ENCODE measurements at places on chromosomes 1 and 21.

- DNase-seq: no peak
These were observed 45.4 kb upstream of the IPO9 start for GRCh38 chr1:201783572-201783971.

- DNase-seq: no peak
These were observed 838 bp upstream of the RSRP1 start for GRCh38 chr1:25247829-25248754.

- DNase-seq: peak; percentile 43
These were observed at the start of gene IVL for GRCh38 chr1:152907686-152908601. Gene IVL (plus strand): TSS chr1:152908546. CDS start chr1:152909798, 1,252 bp downstream.

DNA sequence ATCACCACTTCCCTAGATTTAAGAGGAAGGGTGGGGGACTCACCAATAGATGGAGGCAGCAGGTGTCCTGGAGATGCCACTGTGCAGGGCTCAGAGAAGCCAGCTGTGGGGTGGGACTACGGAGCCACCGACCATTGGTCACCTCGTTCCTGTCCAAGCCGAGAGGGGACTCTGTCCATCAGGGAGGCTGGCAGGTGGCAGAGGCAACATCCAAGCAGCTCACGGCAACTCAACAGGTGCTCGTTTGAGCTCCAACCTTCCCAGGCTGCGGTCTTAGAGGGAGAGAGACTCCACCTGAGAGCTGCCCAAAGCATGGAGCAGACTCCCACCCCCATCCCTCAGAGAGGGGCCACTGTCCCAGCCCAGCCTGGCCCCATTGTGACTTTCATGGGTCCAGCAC, 71.4 kb downstream of the IGSF21 start:
- DNase-seq: no peak

DNA sequence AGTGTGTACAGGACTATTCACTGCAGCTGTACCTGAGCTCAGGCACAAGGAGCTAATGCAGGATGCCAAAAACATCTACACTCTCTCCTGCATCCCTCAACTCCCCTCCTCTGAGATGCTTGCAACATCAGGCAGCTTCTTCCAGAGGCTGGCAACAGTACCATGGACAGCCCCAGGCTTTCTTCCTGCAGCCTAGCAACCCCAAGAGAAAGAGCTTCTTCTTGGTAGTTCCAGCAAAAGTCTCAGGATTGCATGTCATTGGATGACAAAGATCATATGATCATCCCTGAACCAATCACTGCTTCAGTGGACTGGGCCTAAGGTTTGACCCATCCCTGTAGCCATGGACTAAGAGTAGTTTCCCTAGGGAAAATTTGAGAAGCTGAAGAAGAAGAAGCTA, 46.7 kb downstream of the CAMK2N1 start:
- DNase-seq: no peak

- DNase-seq: no peak
These were observed 10.7 kb upstream of the GATAD2B start for GRCh38 chr1:153933430-153933829.

DNA sequence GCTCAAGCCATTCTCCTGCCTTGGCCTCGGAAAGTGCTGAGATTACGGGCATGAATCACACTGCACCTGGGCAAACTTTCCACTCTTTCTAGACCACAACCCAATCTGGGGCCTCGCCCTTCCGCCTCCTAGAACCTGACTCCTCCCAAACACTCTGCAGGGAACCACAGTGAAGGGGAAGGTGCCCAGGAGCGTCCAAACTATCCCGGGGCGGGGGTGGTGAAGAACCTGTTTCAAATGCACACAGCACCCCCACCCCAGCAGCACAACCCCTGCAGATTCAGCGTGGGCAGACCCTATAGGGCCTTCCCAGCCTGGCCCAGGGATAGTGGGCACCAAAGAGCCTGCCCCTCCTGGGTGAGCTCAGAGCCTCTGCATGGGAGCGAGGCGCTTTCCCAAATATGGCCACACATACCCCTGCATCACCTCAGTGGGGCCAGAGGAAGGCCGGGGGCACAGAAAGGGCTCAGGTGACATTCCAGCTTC, 86.9 kb downstream of the STUM start:
- peak; percentile 57 for DNase-seq

DNA sequence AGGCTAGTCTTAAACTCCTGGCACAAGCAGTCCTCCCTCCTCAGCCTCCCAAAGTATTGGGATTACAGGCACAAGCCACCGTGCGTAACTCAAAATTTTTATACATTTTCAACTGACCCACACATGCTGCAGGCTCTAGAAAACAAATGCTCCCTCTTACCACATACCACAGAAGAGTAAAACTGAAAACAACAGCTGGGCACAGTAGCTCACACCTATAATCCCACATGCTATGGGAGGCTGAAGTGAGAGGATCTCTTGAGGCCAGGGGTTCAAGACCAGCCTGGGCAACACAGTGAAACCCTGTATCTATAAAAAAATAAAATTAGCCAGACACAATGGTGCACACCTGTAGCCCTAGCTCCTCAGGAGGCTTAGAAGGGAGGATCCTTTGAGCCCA, 56.7 kb downstream of the AKT3 start:
- peak; percentile 34 for DNase-seq

- DNase-seq: no peak
These were observed 158.9 kb upstream of the COL11A1 start for GRCh38 chr1:103267266-103267665.

DNA sequence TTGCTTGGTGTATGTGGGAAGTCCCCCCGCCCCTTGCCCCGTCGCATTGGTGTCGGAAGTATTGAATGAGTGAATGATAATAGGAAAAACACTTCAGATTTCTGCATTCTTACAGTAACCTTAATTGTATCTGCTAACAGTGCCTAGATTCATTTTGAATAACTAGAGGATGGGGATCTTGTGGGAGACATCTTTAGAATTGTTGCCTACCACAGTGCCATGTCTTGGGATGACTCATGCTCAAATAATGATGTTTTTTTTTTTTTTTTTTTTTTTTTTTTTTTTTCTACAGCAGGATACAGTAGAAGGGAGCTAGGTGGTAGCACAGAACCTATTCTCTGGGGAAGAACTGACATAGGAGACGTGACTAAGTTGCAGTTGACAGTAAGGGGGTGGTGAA, 237.9 kb downstream of the USP25 start:
- DNase-seq: no peak

DNA sequence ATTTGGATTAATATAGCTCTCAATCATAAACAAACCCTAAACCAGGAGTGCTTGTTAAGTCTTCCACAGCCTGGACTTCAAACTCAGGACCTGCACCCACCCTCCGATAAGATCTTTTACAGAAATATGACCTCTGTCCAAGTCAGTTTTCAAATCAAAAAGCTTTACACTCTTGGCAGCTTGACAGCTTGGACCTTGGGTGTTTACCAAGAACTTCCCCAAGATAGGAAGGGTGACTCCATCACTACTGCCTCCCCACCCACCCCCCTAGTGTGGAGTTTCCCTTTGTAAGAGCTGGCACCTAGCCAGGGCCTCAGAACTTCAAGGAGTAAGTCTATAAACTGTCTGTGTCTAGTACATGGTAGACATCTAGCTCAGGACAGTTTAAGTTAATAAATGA, 9.6 kb downstream of the BCAR3 start:
- DNase-seq: no peak

DNA sequence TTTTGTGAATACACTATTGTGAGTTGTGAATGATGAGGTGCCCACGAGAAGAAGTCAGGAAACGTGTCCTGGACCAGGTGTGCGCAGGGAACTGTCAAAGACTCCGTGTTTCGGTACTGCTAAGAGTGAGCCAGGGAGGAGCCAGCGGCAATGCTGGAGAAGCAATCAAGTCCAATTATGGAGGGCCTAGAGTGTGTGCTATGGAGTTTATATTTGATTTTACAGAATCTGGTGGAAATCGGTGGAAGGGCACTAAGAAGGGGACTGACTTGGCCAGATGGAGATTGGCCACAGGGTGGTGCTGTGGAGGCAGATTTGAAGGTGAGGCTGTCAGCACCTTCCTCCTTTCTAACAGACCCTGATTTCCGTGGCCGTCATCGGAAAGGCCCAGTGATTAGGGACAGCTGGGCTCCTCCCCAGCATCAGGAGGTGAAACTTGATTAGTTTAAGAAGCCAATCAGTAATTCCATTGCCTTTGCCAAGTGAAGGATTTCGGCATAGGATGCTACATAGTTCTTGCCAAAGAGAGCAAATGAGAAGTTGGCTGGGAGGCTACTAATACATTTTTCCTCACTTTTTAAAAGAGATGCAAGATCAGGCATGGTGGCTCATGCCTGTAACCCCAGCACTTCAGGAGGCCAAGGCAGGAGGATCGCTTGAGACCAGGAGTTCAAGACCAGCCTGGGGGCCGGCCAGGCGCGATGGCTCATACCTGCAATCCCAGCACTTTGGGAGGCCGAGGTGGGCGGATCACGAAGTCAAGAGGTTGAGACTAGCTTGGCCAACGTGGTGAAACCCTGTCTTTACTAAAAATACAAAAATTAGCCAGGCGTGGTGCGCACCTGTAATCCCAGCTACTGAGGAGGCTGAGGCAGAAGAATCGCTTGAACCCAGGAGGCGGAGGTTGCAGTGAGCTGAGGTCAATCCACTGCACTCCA, 7.0 kb downstream of the PTCH2 start:
- peak; percentile 91 for DNase-seq

- DNase-seq: no peak
These were observed 83.4 kb downstream of the SLC16A1 start for GRCh38 chr1:112872551-112872962.

DNA sequence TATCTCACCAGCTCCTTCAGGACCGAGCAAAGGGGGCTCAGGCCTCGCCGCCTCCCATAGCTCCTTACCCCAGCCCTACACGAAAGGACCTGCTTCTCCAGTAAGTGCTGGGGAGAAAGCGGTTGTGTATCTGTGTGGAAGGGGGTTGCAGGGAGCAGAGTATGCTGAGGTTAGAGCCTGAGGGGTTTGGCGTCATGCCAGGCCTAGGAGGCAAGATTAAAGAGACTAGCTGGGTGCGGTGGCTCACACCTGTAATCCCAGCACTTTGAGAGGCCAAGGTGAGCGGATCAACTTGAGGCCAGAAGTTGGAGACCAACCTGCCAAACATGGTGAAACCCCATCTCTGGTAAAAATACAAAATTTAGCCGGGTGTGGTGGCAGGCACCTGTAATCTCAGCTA, 14.1 kb upstream of the RASSF5 start:
- no peak for DNase-seq

DNA sequence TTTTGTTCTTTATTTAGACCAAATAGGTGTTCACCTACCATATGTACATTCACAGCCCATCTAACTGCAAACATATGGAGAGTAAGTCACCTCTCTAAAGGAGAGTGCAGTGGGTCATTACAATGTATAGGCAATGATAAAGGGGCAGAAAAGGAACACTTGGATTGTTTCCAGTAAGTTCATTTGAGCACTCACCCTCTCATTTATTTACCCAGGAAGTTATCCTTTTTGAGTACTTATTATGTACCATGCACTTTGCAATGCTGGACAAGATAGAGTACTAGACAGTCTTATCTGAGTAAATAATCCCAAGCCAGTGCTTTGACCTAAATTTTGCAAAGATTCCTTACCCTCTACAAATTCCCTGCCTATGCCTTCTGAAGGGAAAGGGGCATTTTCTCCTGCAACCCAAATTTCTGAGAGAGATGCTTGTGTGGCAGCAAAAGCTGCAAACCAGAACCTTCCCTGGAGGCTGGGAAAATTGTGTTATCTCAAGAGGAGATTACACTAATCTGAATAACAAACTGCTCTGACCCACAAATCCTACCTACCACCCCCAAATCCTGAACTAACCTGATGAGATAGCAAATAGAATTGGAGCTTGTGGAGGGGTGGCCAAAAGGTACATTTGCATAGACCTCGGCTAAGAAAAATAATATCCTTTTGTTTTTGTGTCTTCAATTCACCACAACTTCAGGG, 18.6 kb upstream of the RGS8 start:
- no peak for DNase-seq

DNA sequence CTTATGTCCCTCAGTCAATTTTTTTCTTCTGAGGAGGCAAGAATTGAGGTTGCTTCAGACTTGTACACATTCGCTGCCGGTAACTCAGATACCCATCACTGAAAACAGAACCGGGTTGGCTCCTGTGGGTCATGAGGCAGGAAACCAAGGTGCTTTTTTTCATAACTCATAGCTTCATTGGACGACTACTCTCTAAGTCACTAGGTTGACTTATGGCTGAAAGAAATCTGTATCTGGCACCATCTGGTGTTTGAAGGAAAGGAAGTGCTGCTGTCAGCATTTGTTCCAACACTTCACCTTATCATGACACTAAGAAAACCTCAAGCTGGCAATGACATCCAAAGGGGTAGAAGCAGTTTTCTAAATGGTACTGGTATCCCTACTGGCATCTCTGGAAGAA, 82.3 kb downstream of the TBX19 start:
- DNase-seq: peak; percentile 85

GRCh38 chr1:48223366-48224240, 1.1 kb downstream of the SLC5A9 start:
- DNase-seq: no peak

Measured in activated CD4-positive, alpha-beta T cell treated with anti-CD3 and anti-CD28 coated beads, Interleukin-10, Interleukin-2, amounts not matched to agents 100 ng/mL and 50 ng/mL, durations not matched to agents 16 hours and 8 hours (primary cell).